Body of pancreas (tissue), 4 donors: ENCODE measurements at places on chromosomes 2 and 18.

- DNase-seq = no peak
Measured at GRCh38 chr2:241770185-241770935, 6.3 kb upstream of the GAL3ST2 start.

DNA sequence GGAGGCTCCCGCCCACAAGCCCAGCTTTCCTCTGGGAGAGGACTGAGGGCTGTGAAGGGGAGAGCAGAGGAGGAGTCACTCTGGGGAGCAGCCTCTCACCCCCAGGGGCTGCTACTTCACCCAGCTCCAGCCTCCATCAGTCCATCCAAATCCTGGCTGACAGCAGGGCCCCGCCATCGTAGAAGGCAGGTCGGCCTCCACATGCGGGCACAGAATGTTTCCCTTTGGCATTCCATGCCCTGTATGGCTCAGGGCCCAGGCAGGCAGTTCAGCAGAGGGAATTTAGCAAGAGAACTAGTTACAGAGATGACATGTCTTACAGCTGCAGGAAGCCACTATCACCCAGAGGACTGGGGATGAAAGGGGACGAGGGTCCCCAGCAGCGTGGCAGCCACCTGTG is 6.4 kb upstream of the ODC1 start:
- DNase-seq = no peak

DNA sequence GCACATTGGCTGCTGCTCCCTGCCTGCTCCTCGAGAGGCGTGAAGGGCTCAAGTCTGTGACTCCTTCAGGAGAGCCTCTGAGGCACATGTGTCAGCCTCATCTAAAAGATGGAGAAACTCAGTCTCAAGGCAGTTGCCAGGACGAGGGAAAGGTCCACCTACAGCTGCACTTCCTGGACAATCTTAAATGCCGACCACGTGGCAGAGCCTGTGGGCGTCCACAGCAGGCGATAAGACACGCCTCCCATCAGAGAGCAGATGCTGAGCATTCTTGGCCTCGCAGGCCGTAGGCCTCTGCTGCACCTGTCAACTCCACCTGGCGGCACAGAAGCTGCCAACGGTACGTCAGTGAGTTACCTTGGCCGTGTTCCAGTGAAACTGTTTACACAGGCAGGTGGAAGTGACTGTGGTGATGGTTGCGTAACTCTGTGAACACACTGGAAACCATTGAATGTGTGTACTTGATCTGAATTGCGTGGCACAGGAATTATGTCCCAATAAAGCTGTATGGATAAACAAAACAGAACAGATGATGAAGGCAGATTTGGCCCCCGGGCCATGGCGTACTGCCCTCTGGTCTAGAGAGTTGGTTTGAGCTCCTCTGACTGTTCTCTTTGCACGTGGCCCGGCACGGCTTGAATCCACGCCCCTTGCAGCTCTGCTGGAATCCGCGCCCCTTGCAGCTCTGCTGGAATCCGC is 114.5 kb downstream of the RNF144A start:
- peak; percentile 99 for DNase-seq

GRCh38 chr2:177355874-177356273 is 36.7 kb upstream of the AGPS start:
- DNase-seq = no peak

DNA sequence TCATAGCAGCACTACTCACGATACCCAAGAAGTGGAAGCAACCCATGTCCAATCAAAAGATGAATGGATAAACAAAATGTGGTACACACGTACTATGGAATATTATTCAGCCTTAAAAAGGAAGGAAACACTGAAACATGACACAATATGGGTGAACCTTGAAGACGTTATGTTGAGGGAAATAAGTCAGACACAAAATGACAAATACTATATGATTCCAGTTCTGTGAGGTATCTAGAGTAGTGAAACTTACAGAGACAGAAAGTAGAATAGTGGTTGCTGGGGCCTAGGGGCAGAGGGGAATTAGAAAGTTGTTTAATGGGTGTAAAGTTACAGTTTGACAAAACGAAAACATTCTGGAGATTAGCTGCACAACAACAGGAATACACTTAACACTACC is 24.7 kb downstream of the TLK1 start:
- no peak for DNase-seq

GRCh38 chr2:148221166-148221565 is 200.3 kb downstream of the MBD5 start:
- no peak for DNase-seq

DNA sequence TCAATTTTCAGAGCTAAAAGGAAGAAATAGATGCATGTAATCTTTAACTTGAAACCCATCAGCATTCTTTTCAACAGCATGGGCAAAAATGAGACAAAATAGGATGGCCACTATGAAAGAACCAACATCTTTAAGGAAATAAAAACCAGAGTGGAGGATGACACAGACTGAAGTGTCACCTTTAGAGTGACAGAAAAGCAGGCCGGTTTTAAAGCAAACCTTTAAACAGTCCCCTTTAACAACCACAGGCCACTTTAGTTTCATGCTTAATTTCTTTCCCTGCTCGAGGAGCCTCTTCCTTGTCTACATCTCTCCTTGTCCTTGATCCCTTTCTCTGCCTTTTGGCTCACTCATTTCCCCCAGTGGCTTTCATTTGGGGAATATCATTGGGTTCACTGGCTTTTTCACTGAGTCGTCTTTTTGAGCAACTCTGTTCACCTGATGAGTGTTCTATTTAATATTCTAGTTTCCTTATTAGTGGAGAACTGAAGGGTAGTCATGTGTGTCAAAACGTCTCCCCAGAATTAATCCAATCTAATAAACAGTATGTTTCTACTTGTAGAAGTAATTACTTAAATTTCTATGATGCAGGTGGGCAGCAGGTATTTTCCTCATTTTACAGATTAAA is 72.5 kb downstream of the DOCK10 start:
- no peak for DNase-seq

DNA sequence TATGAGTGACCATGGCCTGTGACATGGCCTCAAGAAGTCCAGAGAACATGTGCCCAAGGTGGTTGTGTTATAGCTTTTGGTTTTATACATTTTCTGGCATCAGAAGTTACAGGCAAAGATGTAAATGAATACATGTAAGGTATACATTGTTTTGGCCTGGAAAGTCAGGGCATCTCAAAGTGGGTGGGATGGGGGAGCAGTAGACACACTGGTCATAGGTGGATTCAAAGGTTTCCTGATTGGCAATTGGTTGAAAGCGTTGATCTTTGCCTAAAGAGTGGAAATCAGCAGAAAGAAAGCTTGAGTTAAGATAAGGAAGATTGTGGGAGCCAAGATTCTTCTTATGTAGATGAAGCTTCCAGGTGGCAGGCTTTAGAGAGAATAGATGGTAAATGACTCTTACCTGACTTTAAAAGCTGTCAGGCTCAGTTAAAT is 62.1 kb upstream of the DYNAP start:
- DNase-seq = no peak

- DNase-seq = no peak
Measured at GRCh38 chr2:207328944-207329386, 163.2 kb upstream of the KLF7 start.

DNA sequence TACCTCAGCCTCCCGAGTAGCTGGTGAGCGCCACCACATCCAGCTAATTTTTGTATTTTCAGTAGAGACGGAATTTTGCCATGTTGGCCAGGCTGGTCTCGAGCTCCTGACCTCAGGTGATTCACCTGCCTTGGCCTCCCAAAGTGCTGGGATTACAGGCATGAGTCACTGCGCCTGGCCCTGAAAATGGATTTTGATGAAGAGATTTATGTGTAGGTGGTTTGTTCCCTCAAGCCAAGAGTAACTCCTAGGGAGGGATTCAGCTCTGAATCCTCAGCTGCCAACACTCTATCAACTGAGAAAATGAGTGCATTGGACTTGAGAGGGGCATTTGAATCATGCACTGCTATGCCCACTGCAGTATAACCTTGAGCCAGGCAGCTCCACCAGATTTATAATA is 17.5 kb upstream of the LIPG start:
- DNase-seq = no peak

- no peak for DNase-seq
Measured at GRCh38 chr2:237904831-237905599, 45.6 kb downstream of the RAMP1 start.

DNA sequence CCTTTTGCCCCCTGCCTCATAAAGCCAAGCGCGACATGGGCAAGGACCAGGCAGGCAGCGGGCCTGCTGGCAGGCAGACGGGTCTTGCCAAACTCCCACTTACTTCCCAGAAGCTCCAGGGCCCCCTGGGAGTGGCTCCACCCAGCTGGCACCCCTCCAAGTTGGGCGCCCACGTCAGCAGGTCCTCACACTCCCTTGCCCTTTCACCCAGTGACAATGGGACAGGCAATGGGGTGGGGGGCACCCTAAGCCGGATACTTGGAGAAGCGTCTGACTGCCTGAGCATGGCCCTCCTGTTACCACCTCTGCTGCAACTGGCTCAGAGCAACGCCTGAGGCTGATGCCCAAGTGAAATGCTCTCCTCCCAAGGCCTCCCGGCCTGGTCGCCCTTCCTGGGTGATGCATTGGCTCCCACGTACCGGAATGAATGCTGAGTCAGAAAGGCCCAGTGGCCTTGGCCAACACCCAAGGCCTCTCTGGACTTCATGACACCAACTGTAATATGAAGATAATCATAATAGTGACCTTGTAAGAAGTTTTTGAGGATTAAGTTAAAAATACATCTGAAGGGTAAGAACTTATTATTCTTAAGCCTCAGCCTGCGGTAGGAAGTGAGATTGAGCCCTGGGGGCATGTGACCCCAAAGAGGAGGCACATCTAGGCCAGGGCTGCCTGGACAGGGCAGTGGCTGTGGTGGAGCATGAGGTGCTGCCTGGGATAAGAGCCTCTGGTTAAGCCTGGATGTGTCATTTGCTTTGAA is 31.6 kb downstream of the KCNK3 start:
- peak; percentile 88 for DNase-seq

DNA sequence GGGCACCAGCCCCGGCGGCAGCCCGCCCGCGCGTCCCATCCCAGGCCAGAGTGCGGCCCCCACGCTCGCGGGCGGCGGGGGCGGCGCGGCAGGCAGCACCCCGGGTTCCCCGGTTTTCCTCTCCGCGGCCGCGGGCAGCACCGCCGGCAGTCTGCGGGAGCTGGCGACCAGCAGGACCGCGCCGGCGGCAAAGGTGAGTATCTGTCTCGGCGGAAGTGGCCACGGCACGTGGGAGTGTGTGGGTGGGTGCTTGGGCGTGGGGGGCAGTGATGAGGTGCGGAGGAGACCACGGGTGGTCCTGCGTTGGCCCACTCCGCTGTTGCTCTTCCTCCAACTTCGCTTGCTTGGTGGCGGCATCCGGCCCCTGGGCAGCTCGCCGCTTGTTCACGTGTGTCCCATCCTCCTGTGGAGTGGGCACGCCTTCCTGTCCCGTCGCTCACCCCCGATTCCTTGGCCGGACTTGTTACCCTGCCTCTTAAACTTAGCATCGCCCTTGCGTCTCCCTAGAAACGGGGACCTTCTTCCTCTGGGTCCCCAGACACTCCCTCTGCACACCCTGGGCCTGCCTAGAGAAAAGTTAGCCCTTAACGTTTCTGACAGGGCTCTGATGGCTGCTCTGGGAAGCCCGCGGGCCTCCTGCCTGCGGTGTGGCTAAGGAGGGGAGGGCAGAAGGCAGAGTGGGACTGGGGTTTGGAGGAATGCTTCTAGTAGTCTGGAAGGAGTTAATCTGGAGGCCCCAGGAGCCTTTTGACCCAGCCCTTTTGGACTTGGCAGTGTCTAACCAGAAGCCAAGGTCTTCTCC is 1.1 kb downstream of the SH3RF3 start:
- DNase-seq = peak; percentile 19

DNA sequence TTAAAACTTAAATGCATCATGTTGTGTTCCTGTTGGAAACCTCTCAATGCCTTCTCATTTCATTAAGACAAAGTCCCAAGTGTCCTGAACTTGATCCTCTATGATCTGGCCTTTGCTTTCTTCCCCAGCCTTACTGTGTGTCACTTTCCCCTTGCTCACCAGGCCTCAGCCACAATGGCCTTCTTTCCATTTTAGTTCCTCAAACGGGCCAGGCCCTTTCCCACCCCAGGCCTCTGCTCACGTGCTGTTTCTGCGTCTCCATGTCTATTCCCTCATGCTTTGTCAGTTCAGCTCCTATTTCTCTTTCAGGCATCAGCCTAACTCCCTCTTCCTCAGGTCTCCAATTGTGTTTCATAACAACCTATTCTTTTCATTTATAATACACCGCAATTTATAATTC is 19.5 kb downstream of the CXCR4 start:
- peak; percentile 21 for DNase-seq

- no peak for DNase-seq
Measured at GRCh38 chr18:55421615-55422419, 166.2 kb downstream of the TCF4 start.

DNA sequence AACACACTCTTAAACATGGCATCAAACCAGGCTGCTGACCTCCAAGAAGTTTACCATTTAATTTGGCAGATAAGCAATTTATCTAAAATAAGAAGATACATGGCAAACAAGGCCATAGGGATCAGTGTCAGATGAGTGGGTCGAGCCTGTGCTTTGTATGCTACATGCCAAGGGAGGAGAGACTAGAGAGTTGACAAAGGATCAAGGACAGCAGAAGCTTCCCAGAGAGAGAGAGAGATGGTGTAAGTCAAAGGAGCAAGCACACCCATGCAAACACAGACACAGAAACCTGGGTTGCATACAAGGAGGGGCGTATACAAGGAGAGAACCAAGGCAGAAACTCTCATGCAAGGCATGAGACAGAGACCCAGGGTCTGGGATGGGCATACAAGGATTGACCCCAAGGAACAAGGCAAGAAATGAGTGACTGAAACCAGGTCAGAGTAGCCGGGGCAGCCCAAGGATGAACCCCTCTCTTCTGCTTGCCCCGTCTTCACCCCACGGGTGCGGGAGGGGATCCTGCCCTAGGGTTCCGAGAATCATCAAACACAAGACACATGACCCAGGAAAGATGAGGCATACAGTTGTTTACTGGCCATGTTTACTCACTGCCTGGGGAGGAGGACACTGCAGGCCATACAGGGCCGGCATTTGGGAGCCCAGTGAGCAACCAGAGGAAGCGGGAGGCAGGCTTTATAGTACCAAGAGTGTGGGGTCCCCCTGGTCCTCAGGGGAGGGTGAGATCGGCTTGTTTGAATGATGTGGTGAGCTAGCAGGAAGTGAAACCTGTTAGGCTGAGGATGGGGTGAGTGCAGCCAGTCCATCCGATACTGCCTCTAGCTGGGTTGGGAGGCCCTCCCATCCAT is 529.2 kb upstream of the ID2 start:
- DNase-seq = no peak

DNA sequence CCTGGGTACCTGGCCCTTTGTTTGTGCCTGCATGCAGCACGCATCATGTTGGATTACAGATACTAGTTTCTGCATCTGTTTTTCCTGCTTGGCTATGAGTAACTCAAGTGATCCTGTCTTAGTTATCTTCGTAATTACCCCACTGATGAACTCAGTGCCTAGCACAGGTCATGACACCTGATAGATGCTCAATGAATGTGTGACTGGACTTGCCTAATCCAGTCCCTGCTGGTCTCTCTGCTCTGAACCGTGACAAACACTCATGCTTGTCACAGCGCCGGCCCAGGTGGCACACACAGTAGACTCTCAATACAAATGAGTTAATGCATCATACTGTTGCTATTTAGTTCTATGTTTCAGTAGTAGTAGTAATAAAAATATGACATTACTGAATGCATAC is 31.2 kb upstream of the NTSR2 start:
- DNase-seq = no peak

- peak; percentile 58 for DNase-seq
Measured at GRCh38 chr18:77547757-77548156, 298.1 kb downstream of the GALR1 start.

- no peak for DNase-seq
Measured at GRCh38 chr18:63266888-63267790, 52.4 kb downstream of the BCL2 start.
